ENCODE measurements at places on chromosomes 2 and 18.

DNA sequence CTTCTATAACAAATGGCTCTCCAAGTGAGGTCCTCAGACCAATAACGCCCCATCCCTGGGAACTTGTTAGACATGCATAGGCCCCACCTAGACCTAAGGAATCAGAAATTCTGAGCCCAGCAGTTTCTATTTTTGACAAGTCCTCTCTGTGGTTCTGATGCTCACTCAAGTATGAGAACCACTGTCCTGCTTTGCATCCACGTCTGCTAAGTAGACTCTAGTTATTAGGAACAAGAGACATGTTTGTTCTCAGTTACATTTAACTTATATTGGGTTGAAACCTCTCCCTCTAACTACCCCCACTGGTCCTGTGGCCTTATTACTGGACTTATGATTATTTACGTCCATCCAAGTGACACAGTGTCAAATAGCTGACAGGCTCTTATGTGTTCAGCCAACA, 70.3 kb downstream of the TMEM17 start:
- no peak for DNase-seq

DNA sequence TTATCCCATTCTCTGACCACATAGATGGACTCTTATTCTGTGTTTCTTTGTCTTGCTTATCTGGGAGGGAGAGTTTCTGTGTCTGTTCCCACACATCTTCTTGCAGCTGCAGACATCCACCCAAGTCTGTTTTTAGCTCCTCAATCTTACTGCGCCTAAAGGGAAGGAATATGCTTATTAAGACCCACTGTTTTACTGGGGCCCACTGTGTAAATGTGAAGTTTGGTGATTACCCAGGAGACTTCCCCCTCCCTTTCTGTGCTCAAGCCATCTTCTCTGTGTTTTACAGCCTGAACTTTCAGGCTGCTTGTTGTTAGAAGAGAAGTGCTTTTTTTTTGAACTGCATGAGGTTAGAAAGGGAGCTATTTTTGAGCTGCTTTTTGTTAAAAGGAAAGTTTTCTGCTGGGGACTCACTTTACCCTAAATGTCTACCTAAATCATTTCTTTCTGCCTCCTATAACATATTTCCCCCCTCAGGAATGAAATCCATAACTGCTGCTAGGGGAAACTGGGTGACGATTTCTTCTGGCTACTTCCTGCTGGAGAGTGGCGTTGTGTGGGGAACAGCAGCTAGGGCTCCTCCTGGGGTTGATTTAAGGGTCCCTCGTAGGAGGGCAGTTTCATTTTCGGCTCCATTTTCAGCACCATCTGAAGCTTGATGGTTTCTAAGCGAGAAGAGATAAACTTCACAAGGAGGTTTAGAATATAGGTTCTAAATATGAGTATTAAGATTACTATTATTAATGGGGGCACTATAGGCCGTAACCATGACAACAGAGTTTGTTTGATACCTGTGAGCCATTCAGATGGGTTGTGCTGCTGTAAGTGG, 39.5 kb upstream of the GMCL1 start:
- DNase-seq, result no peak

DNA sequence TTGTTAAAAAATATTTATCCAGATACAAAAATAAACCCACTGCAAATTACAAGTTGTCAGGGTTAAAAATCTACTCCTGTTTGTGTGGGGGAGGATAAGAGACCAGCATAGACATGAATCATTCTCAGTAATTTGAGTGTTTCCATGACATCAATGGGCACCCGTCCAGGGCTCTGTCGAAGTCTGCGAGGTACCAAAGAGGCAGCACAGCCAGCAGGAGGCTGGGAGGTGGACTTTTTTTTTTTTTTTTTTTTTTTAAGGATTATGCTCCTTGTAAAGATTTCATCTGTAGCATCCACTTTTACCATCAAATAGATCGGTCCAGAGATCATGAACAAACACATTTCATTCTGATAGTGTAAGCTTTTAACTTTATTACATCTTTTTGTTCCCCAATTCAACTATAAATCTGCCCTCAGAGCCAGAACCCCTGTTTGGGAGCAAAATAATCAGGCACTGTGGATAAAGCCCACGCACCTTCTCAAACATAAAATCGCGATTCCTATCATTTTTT, 182.0 kb downstream of the TCF4 start:
- DNase-seq, result no peak

DNA sequence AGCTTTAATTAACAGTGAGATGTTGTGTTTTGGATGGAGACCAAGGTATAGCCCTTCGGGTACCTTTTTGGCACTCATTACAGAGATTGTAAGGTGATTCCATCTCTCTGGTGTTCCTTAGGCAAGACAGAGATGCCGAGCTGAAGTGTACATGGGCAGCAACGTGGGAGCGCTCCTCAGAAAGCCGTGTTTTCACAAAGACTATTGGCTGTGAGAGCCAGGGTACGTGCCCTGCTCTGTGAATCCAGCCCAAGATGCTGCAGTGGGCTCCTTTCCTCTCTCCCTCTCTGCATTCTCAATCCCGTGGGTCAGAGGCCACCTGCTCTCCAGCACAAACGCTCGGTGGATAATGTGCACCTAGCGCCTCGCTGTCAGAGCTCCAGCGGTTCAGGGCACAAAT, 203.0 kb upstream of the EPHA4 start:
- DNase-seq, result no peak

GRCh38 chr2:217520356-217521010, 482.3 kb downstream of the TNS1 start:
- no peak for DNase-seq

- DNase-seq, result no peak
These were observed 67.8 kb downstream of the EML4 start for GRCh38 chr2:42236911-42237310.

DNA sequence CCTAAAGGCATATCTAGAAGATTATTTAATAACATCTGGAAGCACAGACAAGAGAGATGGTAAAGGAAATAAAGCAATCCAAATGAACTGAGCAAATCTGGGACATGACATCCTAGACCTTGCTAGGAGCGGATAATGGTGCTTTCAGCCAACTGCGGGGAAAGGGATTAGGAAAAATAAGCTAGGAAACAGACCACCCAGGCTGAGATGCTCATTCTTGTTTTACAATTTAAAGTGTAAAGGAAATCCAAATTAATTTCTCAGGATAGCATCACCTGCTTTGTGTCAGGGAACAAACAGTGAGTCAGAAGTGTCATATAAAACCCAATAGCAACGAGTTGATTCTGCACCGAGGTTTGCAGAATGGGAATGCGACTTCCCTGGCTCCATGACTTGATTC, 112.5 kb upstream of the CXCR4 start:
- no peak for DNase-seq

DNA sequence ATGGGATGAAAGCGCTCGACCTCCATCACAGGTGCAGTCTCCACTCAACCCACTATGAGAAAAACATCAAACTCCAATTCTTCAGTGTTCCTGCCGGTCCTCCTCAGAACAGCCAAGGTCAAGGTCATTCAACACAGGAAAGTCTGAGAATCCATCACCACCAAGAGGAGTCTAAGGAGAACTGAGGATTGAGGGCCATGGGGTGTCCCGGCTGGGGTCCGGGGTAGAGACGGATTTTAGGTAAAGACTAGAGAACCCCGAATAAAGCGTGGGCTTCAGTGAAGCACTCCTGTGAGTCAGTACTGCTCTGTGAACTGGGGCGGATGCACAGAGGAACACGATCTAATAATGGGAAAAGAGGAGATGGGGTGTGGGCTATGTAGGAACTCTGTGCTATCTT, 41.8 kb downstream of the PTGR3 start:
- no peak for DNase-seq

DNA sequence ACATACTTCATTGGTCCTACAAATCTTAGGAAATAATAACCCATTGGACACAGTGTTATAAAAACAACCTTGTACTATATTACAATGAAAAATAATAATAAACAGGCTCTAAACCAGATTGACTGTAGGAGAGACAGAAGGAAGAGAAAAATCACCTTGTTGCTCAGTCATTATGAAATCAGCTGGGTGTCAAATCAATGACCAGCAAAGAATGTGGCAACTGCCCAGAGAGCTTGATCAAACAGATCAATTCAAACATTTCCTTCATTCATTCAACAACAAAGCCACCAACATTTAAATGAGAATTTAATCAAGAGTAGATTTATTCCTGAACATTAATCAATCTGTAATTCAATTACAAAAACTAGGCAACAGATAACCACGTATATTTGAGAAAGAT, 671.9 kb upstream of the CHAC2 start:
- DNase-seq, result no peak

DNA sequence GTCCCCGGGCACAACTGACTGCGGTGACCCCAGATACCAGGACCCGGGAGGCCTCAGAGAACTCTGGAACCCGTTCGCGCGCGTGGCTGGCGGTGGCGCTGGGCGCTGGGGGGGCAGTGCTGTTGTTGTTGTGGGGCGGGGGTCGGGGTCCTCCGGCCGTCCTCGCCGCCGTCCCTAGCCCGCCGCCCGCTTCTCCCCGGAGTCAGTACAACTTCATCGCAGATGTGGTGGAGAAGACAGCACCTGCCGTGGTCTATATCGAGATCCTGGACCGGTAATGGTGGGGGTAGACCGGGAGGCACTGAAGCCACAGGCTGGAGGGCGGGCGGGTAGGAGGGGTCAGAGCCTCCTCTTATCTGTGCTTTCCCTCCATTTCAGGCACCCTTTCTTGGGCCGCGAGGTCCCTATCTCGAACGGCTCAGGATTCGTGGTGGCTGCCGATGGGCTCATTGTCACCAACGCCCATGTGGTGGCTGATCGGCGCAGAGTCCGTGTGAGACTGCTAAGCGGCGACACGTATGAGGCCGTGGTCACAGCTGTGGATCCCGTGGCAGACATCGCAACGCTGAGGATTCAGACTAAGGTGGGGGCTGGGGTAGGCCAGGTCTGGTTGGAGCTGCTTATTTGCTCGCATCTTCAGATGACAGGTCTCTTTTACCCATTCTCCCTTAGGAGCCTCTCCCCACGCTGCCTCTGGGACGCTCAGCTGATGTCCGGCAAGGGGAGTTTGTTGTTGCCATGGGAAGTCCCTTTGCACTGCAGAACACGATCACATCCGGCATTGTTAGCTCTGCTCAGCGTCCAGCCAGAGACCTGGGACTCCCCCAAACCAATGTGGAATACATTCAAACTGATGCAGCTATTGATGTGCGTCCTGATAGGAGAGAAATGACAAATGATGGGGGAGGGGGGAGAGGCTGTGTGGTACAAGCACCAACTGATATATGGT, 780 bp downstream of the HTRA2 start:
- no peak for DNase-seq

DNA sequence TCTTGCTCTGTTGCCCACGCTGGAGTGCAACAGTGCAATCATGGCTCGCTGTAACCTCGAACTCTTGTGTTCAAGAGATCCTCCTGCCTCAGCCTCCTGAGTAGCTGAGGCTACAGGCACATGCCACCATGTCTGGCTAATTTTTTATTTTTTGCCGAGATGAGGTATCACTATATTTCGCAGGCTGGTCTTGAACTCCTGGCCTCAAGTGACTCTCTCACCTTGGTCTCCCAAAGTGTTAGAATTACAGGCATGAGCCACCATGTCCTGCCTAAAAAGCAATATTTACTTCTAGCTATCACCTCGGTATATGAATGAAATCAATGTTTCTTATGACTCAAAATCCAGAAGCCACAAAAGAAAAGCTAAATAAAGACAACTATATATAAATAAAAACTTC, 2.2 kb downstream of the BUB1 start:
- DNase-seq, result no peak

GRCh38 chr2:113157118-113157896, 16.5 kb upstream of the PSD4 start:
- DNase-seq, result no peak

GRCh38 chr2:9558948-9559381, 3.3 kb upstream of the ADAM17 start:
- DNase-seq, result no peak

- no peak for DNase-seq
These were observed 179.8 kb upstream of the EPAS1 start for GRCh38 chr2:46117379-46117778.

- no peak for DNase-seq
These were observed 188.2 kb downstream of the LTBP1 start for GRCh38 chr2:33134791-33135560.

- DNase-seq, result no peak
These were observed 77.4 kb upstream of the DNMT3A start for GRCh38 chr2:25418944-25419677.

GRCh38 chr2:219142329-219142728, 18.3 kb downstream of the NHEJ1 start:
- DNase-seq, result no peak

DNA sequence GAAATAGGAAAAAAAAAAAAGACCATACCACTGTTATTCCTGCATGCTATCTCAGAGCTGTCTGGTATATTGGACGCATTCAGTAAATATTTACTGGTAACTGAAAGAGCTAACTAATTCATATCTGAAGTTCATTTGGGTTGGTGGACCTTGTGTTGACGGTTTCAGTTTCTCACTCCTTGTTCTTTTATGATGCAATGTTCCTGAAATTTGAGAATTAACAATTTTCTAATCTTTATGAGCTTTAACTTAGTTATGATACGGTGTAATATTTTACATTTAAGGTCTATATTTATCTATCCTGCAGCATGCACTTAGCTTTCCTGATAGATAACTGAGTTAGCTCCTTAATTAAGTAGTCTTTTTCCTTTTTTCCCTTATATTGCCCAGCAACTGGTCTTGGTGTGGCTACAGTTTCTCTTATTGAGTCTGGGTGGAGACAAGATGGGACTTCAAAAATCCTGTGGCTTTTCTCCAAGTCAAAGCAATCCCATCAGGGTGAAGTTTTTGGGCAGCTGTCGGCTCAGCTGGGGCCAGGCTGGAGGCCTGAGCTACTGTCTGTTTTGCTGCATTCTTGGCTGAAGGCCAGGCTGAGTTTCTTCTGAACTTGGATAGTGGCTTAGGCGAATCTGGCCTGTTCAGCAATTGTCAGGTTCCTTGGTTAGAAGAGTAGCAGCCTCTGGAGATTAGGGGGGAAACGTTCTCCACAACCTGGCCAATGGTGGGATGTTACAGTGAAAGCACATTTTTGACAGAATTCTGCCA, 78.4 kb upstream of the MEX3C start:
- DNase-seq, result no peak

DNA sequence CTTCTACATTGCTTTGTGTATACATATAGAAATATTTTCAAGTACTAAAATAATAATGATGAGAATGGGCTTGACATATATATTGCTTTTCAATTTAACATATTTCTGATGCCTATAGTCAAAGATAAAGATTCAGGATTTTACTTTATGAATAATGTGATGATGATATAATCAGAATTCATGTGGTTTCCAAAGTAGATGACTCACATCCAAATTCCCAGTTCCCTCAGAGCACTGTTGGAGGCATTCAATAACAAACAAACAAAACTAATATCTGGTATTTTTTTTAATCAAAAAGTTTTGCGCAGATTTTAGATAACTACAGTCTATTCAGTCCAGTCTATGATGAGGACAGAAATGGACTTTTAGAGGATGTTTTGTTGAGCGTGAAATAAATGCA, 2094.5 kb upstream of the CELF4 start:
- DNase-seq, result no peak

DNA sequence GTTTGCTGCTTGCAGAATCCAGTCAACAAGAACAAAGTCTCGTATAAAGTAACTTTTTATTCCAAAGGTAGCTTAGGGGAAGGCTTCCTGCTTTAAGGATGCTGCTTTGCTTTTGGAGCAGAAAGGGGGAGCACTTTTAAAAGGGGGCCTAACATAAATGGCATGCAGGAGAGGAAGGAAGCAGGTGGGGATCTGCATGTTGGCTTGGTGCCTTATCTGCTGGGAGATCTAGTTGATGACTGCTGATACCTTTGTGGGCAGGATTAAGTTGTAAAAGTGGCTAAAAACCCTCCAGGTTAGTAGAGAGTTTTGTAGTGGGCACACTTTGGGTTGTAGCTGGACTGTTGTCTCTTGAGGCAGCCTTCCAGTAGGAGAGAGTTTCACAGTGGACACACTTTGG, 22.5 kb downstream of the UBR3 start:
- no peak for DNase-seq

Measured in stimulated activated CD4-positive, alpha-beta T cell treated with anti-CD3 and anti-CD28 coated beads, Interleukin-1b, Interleukin-23, amount 100 ng/mL, for 1 hour (primary cell).